Tibial artery (tissue), 4 donors: ENCODE measurements at places on chromosomes 13 and 19.

DNA sequence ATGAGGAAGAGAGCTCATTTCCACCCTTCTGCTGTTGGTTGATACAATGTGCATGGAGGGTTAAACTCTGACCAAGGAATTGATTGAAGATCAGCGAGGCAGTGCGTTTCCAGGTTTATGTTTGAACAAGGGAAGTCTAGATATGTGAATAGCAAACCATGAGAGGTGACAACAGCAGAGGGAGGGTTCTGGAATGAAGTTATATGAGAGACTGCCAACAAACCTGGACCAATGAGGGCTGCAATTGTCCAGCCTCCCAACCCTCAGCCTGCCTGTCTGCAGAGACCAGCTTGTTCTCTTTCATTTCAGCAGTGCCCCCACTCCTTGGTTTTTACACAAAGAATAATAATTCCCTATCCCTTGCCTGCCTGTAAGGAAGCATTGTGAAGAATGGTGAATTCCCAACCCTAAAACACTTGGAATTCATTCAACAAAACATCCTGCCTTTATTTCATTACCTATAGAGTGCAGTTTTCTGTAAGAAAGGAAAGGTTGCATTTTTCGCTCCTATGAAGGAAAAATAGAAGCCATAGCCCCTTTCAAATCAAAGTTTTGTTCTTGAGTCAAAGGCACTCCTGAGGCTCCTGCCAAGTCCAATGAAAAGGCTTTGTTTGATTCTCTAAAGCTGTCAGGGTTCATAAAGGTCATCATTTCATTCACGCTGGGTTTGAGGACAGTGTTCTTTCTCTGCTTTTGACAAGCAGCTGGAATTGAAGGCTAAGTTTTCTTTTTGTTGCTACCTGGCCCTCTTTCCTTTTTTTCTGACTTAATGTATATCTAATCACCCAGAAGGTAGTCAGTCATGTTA lies 53.6 kb upstream of the ABCC4 start:
- no peaks in the 10 kb centered on the region for H3K36me3 ChIP-seq
- no peak for DNase-seq
- H3K4me1 ChIP-seq = no peaks in the 10 kb centered on the region
- no peak overlapping the region for H3K4me3 ChIP-seq
- no peaks in the 10 kb centered on the region for H3K27me3 ChIP-seq
- H3K27ac ChIP-seq = no peak overlapping the region

DNA sequence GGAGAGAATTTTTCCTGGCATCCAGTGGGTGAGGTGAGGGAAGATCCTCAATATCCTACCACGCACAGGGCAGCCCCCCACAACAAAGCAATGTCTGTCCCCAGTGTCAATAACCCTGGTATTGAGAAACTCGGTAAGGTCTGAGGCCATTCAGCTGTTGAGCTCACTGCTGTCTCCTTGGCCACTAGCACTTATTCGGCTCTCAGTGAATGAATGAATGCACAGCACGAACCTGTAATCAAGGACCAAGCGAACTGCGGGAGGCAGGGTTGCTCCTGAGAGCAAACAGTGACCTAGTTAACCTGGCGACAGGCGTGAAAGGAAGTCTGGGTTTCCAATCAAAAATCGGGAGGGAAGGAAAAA lies 640 bp downstream of the ZSCAN5A start:
- H3K27ac ChIP-seq = peak overlapping the region; percentile 91
- H3K36me3 ChIP-seq = peaks cover 7% of the 10 kb centered on the region
- H3K4me3 ChIP-seq = peak overlapping the region; percentile 63
- H3K4me1 ChIP-seq = no peaks in the 10 kb centered on the region

DNA sequence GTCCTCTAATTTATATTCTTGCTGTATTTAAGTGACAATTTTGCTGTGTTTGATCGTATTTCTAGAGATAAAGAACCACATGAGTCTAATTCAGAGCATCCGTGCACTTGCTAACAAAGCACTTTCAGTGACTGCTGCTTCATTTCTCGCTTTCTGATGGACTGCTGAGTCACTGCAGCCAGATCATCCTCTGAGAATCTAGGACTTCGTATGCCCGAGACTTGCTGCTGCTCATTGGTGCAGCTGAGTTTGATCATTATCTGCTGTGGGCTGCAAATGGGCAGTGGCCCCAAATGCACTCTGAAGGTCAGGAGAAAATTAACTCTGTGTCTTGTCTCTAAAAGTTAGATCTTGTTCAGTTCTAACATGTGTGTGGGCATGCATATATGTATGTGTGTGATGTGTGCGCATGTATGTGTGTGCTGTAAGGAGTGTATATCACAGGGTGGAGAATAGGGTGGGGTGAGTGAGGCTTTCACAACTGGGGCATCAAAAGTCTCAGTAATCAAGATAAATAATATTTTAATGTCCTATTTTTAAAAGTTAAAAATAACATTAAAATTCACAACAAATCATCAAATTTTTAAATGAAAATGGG lies 342.6 kb downstream of the MTUS2 start:
- no peaks in the 10 kb centered on the region for H3K4me1 ChIP-seq
- H3K4me3 ChIP-seq = no peak overlapping the region
- no peaks in the 10 kb centered on the region for H3K36me3 ChIP-seq
- no peaks in the 10 kb centered on the region for H3K27me3 ChIP-seq
- no peak for DNase-seq

DNA sequence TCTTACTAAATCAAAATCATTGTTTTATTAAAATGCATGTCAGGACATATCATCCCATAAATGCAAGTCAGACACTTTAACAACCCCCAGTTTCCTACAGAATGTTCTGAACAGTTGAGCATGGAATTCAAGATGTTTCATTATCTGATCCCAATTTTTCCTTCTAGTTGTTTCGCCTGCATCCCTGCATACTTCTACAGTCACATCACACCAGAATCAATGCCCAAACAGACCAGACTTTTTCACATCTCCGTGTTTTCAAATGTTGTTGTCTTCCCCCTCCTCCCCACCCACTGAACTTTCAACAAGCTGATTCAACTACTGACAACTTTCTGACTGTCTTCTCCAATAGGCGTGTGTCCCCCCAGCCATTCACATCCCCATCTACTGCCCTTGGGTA lies 48.6 kb downstream of the LHFPL6 start:
- no peaks in the 10 kb centered on the region for H3K4me1 ChIP-seq
- no peak overlapping the region for H3K27ac ChIP-seq
- no peaks in the 10 kb centered on the region for H3K27me3 ChIP-seq
- H3K4me3 ChIP-seq = no peak overlapping the region

DNA sequence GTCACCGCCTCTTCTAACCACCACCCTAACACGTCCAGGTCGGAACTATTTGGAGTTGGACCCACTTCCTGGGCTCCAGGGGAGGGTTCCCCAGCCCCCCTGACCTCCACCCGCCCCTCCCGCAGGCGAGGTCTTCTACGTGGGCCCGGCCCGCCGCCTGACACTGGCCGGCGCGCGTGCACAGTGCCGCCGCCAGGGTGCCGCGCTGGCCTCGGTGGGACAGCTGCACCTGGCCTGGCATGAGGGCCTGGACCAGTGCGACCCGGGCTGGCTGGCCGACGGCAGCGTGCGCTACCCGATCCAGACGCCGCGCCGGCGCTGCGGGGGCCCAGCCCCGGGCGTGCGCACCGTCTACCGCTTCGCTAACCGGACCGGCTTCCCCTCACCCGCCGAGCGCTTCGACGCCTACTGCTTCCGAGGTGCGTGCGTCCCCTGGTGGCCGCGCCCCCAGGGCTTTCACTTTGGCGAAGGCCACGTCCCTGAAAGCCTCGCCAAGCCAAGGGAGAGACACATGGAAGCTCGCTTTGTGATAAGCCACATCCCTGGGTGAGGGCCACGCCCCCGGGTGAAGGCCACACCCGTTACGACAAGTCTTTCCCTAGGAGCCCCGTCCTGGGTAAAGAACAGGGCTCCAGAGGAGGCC lies 13.2 kb downstream of the NCAN start:
- no peaks in the 10 kb centered on the region for H3K36me3 ChIP-seq
- H3K27me3 ChIP-seq = no peaks in the 10 kb centered on the region
- peak overlapping the region; percentile 45 for H3K4me3 ChIP-seq
- peak; percentile 27 for DNase-seq
- no peaks in the 10 kb centered on the region for H3K4me1 ChIP-seq

GRCh38 chr13:84290386-84290785 lies 408.1 kb upstream of the SLITRK1 start:
- no peak for DNase-seq
- no peak overlapping the region for H3K27ac ChIP-seq

- H3K4me3 ChIP-seq = no peak overlapping the region
- H3K4me1 ChIP-seq = no peaks in the 10 kb centered on the region
- no peaks in the 10 kb centered on the region for H3K27me3 ChIP-seq
- H3K27ac ChIP-seq = no peak overlapping the region
These were observed 53.2 kb downstream of the C13orf42 start for GRCh38 chr13:51057906-51058305.

DNA sequence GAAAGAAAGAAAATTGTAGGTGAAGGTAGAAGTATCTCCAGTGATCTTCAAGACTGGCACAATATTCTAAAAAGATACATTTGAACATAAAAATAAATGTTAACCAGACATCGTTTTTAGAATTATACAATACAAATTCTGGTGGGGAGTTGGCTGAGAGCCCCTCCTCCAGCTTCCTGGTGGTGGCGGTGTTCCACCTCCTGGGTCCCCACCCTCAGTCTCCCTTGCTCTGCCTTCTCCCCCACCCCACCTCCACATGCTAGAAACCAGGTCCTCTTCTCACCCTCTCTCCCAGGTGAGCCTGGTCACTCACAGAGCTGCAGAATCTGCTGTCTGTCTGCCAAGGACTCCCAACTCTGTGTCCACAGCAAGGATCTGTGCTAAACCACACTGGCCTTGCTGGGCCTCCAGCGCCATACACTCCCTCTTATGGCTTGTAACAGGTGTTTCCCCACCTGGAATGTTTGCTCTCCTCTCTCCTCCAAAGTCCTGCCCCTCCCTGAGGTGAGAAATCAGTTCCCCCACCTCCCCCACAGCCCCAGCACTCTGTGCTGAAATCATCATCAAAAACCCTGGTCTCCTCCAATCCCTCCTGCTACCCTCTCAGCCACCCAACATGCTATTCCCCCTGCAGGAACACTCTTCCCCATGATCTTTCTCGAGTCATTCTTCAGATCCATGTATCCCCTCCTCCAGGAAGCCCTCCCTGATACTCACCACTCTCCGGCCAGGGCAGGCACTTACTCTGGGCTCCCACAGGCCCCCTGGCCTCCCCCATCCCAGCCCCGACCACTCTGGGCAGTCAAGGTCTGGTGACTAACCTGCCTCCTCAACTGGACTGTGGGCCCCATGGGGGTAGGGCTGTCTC lies 20.5 kb upstream of the CYP2S1 start:
- no peak overlapping the region for H3K4me3 ChIP-seq
- DNase-seq = no peak
- H3K27ac ChIP-seq = no peak overlapping the region
- H3K4me1 ChIP-seq = no peaks in the 10 kb centered on the region
- no peaks in the 10 kb centered on the region for H3K27me3 ChIP-seq

- H3K4me3 ChIP-seq = no peak overlapping the region
- H3K36me3 ChIP-seq = peaks cover 99% of the 10 kb centered on the region
- DNase-seq = no peak
- no peaks in the 10 kb centered on the region for H3K27me3 ChIP-seq
- no peak overlapping the region for H3K27ac ChIP-seq
These were observed 26.9 kb downstream of the TMED1 start for GRCh38 chr19:10808937-10809649.

DNA sequence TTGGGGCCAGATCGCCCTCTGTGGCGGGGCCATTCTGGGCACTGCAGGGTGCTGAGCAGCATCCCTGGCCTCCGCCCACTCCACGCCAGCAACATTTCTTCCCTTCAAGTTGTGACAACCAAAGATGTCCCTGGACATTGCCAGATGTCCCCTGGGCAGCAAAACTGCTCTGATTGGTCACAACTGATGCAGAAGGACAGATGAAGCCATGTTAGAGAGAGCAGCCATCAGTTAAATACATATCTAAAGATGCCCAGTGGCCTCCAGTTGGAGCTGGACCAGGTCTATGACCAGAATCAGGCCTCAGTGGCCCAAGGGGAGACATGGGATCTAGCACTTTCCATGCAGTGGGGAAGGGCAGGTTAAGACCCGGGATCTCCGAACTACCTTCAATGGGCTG lies 125.7 kb downstream of the PTPRS start:
- no peaks in the 10 kb centered on the region for H3K27me3 ChIP-seq
- DNase-seq = no peak
- peaks cover 100% of the 10 kb centered on the region for H3K36me3 ChIP-seq
- no peak overlapping the region for H3K4me3 ChIP-seq
- no peak overlapping the region for H3K27ac ChIP-seq

DNA sequence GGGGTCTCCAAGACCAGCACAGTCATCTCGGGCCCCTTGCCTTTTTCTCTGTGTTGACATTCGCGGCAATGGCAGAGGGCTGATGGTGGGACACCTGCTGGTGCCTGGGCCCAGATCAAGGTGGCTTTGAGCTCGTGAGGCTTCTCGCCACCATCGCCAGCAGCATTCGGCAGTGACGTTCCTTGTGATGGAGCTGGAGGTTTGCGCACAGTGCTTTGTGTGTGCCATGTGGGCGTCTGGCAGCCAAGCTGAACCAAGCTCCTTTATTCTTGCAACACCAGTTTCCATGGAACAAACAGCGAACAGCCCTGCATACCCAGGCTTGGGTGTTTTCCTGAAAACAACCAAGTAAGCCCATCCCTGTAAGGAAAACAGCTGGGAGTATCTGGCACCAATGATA lies 9.1 kb upstream of the TMEM255B start:
- peaks cover 16% of the 10 kb centered on the region for H3K27me3 ChIP-seq
- no peak overlapping the region for H3K4me3 ChIP-seq
- no peaks in the 10 kb centered on the region for H3K36me3 ChIP-seq
- DNase-seq = no peak
- no peak overlapping the region for H3K27ac ChIP-seq

GRCh38 chr19:12788682-12789097 lies 2.6 kb upstream of the JUNB start:
- H3K4me3 ChIP-seq = peak overlapping the region; percentile 96
- peak; percentile 93 for DNase-seq
- H3K27me3 ChIP-seq = no peaks in the 10 kb centered on the region
- peaks cover 13% of the 10 kb centered on the region for H3K36me3 ChIP-seq
- peaks cover 56% of the 10 kb centered on the region for H3K4me1 ChIP-seq

DNA sequence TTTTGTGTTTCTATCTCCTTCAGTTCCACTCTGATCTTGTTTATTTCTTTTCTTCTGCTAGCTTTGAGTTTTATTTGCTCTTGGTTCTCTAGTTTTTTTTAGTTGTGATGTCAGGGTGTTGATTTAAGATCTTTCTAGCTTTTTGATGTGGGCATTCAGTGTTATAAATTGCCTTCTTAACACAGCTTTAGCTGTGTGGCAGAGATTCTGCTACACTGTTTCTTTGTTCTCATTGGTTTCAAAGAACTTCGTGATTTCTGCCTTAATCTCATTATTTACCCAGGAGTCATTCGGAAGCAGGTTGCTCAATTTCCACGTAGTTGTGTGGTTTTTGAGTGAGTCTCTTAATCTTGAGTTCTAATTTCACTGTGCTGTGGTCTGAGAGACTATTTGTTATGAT lies 251.7 kb upstream of the HTR2A start:
- no peaks in the 10 kb centered on the region for H3K36me3 ChIP-seq
- H3K27me3 ChIP-seq = no peaks in the 10 kb centered on the region
- no peak for DNase-seq
- no peak overlapping the region for H3K4me3 ChIP-seq
- no peak overlapping the region for H3K27ac ChIP-seq

- no peaks in the 10 kb centered on the region for H3K4me1 ChIP-seq
- peak overlapping the region; percentile 99 for H3K27ac ChIP-seq
- DNase-seq = no peak
These were observed 1.3 kb downstream of the UBL3 start for GRCh38 chr13:29849071-29849631.
